ENCODE measurements at places on chromosomes 4 and X. TPM values are rescaled to one million over a fixed set of nuclear protein-coding genes. Genes with fewer than 3 reads are reported as not detected.

GRCh38 chr4:155497306-155497705 is 120.5 kb upstream of the MAP9 start:
- H3K27ac ChIP-seq, result no peak overlapping the region
- H3K4me1 ChIP-seq, result no peaks in the 10 kb centered on the region
- no peaks in the 10 kb centered on the region for H3K27me3 ChIP-seq
- no peaks in the 10 kb centered on the region for H3K36me3 ChIP-seq
- no peak overlapping the region for H3K4me3 ChIP-seq

GRCh38 chr4:75698162-75698962 is 25.2 kb upstream of the G3BP2 start:
- DNase-seq, result no peak
- no peaks in the 10 kb centered on the region for H3K4me1 ChIP-seq
- no peak overlapping the region for H3K27ac ChIP-seq
- no peaks in the 10 kb centered on the region for H3K36me3 ChIP-seq
- H3K4me3 ChIP-seq, result no peak overlapping the region

- H3K27ac ChIP-seq, result no peak overlapping the region
- H3K27me3 ChIP-seq, result no peaks in the 10 kb centered on the region
- peaks cover 8% of the 10 kb centered on the region for H3K4me1 ChIP-seq
- no peak for DNase-seq
Observed at GRCh38 chr4:101172369-101172768, 175.0 kb downstream of the PPP3CA start.

- no peaks in the 10 kb centered on the region for H3K4me1 ChIP-seq
- no peak overlapping the region for H3K27ac ChIP-seq
- no peaks in the 10 kb centered on the region for H3K36me3 ChIP-seq
- no peak for DNase-seq
Observed at GRCh38 chrX:19886883-19887531, 393 bp downstream of the SH3KBP1 start.

DNA sequence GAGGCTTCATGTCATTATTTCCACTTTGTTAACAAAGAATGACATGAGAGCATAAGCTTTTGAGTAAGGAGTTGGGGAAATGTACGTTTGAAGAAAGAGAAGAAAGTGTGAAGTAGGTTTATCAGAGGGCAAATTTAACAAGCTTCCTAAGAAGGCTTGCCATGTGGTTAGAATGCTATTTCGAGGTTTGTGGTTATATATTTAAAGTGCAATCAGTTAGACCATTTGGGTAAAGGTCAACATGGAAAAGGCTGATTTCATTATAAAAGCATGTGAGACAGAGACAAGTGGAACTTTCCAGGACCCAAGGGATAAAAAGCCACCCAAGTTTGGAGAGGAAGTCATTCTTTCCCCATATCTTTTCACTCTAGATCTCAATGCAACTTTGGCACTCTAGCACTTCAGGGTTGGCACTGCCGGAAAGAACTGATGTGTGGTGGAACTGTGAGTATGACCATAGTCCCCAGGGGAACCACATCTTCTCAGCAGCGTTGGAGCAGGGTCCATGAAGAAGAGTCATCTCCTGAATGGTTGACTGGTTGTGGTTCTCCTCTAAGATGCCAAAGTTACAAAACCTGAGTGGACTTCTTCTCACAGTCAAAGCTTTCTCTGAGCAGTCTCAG is 529.9 kb downstream of the MID1IP1 start:
- no peak overlapping the region for H3K27ac ChIP-seq
- no peaks in the 10 kb centered on the region for H3K4me1 ChIP-seq
- H3K27me3 ChIP-seq, result no peaks in the 10 kb centered on the region

GRCh38 chr4:158782551-158783360 is 13.9 kb downstream of the FNIP2 start:
- H3K27me3 ChIP-seq, result no peaks in the 10 kb centered on the region
- no peaks in the 10 kb centered on the region for H3K36me3 ChIP-seq
- no peak for DNase-seq
- H3K27ac ChIP-seq, result peak overlapping the region; percentile 69
- H3K4me1 ChIP-seq, result peaks cover 64% of the 10 kb centered on the region

GRCh38 chrX:129750971-129751370 is 12.2 kb downstream of the XPNPEP2 start:
- no peak overlapping the region for H3K27ac ChIP-seq
- H3K36me3 ChIP-seq, result no peaks in the 10 kb centered on the region
- no peak overlapping the region for H3K4me3 ChIP-seq
- no peaks in the 10 kb centered on the region for H3K4me1 ChIP-seq
- DNase-seq, result no peak

- no peaks in the 10 kb centered on the region for H3K4me1 ChIP-seq
- no peaks in the 10 kb centered on the region for H3K36me3 ChIP-seq
- H3K27ac ChIP-seq, result no peak overlapping the region
- no peak for DNase-seq
Observed at GRCh38 chr4:82968972-82969371, 41.7 kb downstream of the LIN54 start.

- H3K4me1 ChIP-seq, result no peaks in the 10 kb centered on the region
- no peaks in the 10 kb centered on the region for H3K36me3 ChIP-seq
- H3K4me3 ChIP-seq, result no peak overlapping the region
- H3K27me3 ChIP-seq, result no peaks in the 10 kb centered on the region
Observed at GRCh38 chr4:101049549-101050001, 297.8 kb downstream of the PPP3CA start.

GRCh38 chr4:134320048-134320447 is 118.5 kb upstream of the PABPC4L start:
- H3K36me3 ChIP-seq, result no peaks in the 10 kb centered on the region
- H3K4me1 ChIP-seq, result no peaks in the 10 kb centered on the region
- no peak overlapping the region for H3K27ac ChIP-seq
- no peaks in the 10 kb centered on the region for H3K27me3 ChIP-seq
- DNase-seq, result no peak
- H3K4me3 ChIP-seq, result no peak overlapping the region

GRCh38 chr4:87956501-87956900 is 19.0 kb upstream of the SPP1 start:
- H3K27ac ChIP-seq, result no peak overlapping the region
- H3K36me3 ChIP-seq, result no peaks in the 10 kb centered on the region
- H3K4me3 ChIP-seq, result no peak overlapping the region
- no peaks in the 10 kb centered on the region for H3K4me1 ChIP-seq
- no peaks in the 10 kb centered on the region for H3K27me3 ChIP-seq

DNA sequence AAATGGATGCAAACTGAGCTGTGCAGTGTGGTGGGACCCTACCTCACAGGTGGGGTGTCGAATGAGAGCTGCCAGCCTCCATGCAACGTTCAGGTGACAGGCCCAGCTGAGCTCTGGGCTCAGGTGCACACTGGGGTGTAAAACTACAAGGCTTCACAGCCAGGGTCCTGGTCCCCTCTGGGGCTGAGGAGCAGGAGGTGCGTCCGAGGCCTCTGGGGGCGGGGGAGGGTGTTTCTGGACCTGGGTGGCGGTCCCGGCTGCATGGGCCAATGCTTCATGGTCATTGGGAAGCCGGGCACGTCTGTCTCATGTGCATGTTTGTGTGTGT is 26.5 kb upstream of the SORCS2 start:
- no peaks in the 10 kb centered on the region for H3K27me3 ChIP-seq
- no peak overlapping the region for H3K27ac ChIP-seq
- no peak for DNase-seq
- peaks cover 19% of the 10 kb centered on the region for H3K4me1 ChIP-seq
- H3K4me3 ChIP-seq, result no peak overlapping the region

- H3K36me3 ChIP-seq, result no peaks in the 10 kb centered on the region
- no peaks in the 10 kb centered on the region for H3K27me3 ChIP-seq
- no peak for DNase-seq
- H3K27ac ChIP-seq, result no peak overlapping the region
- no peak overlapping the region for H3K4me3 ChIP-seq
Observed at GRCh38 chrX:42047886-42048285, 124.5 kb upstream of the CASK start.

- no peaks in the 10 kb centered on the region for H3K4me1 ChIP-seq
- H3K36me3 ChIP-seq, result no peaks in the 10 kb centered on the region
- no peak overlapping the region for H3K4me3 ChIP-seq
- no peak overlapping the region for H3K27ac ChIP-seq
- DNase-seq, result no peak
Observed at GRCh38 chr4:10897076-10897475, 212.5 kb upstream of the CLNK start.

- no peak overlapping the region for H3K27ac ChIP-seq
- H3K36me3 ChIP-seq, result no peaks in the 10 kb centered on the region
- H3K27me3 ChIP-seq, result peaks cover 10% of the 10 kb centered on the region
- no peak overlapping the region for H3K4me3 ChIP-seq
Observed at GRCh38 chr4:6566391-6567190, 8.4 kb upstream of the MAN2B2 start.

DNA sequence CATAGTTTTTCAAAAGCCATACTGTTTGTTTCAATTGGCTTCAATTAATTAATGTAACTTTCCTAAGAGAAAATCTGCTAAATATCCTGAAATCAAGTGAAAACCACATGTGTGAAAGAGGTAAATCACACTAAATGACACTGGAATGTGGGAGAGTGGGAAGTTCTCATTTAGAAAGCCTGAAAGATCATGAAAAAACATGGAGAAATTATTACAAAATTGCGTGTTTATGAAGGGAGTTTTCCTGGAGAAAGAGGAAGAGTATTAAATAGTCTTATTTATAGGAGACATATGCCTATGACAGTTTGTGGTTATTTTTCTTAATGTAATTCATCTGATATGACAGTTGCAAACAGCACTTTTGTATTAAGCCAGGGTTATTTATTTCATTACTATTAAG is 183.7 kb downstream of the DKK2 start:
- H3K36me3 ChIP-seq, result no peaks in the 10 kb centered on the region
- H3K4me1 ChIP-seq, result no peaks in the 10 kb centered on the region
- DNase-seq, result no peak
- no peaks in the 10 kb centered on the region for H3K27me3 ChIP-seq

DNA sequence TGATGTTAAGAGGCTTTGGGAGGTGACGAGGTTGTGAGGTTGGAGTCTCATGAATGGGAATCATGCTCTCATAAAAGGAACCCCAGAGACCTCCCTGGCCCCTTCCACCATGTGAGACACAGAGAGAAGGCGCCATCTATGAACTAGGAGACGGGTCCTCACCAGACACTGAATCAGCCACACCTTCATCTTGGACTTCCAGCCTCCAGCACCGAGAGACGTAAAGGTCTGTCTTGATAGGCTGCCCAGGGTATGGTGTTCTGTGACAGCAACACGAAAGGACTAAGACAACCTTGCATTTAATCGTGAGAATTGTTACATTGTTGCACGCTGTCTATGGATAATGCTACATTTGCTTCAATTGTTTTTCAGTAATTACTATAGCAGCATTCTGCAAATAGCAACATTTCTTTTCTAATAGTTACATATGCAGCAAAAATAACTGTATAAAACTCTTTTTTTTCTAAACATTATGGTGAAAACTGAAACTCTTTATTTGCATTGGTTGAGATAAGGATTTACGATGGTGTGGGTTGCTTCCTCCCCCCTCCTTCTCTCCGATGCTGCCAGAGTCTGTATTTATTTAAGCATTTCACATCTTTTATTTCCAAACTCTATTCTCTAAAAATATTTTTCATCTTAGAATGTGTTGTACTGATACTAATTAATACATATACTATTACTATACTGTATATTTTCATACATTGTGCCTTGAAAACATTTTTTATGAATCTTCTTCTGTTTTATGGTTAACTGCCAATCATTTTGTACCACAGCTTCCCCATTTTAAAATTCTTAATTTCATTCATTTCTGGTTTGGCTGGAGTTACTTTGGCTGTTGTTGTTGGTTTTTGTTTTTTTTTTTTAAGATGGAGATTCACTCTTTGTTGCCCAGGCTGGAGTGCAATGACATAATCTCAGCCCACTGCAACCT is 26.4 kb upstream of the AKAP17A start:
- no peaks in the 10 kb centered on the region for H3K4me1 ChIP-seq
- no peak overlapping the region for H3K27ac ChIP-seq

GRCh38 chr4:23153076-23153475 is 460.3 kb downstream of the GBA3 start:
- H3K36me3 ChIP-seq, result no peaks in the 10 kb centered on the region
- H3K27me3 ChIP-seq, result no peaks in the 10 kb centered on the region
- no peak for DNase-seq
- no peak overlapping the region for H3K27ac ChIP-seq
- no peak overlapping the region for H3K4me3 ChIP-seq
- H3K4me1 ChIP-seq, result no peaks in the 10 kb centered on the region

DNA sequence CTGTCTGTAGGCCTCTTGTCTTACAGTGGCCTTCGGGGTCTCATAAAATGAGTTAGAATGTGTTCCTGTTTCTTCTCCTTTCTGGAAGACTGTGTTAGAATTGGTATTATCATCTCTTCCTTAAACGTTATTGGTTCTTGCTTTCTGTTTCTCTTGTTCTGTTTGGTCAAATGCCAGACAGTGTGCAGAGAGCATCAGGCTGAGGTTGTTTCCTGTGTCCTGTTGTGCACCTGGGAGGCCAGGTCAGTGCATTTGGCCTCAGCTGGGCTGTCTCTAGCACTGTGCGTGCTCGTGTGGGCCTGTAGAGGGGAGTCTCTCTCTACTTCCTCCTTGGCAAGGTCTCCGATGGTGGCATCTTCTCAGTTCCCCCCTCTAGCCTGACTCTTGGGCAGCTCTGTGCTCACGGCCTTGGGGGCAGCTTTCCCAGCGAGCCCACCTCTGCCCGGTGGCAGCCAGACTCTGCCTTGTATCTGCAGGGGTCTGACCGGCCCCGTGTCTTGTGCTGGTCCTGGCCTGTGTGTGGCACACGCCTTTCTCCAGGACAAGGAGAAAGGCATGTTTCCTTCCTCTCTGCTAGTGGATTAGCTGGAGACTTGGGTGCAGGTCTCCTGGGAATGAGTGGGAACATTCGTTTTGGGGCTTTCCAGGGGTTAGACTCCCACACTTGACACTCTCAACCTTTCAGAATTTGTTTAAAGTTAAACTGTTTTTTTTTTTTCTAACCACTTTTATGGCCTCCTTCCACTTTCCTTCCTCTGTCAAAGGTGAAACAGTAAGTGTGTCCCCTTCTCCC is 62.3 kb downstream of the FAM193A start:
- peaks cover 28% of the 10 kb centered on the region for H3K4me1 ChIP-seq
- no peaks in the 10 kb centered on the region for H3K27me3 ChIP-seq
- peak overlapping the region; percentile 27 for H3K27ac ChIP-seq
- no peak overlapping the region for H3K4me3 ChIP-seq

The NCBP2L gene
- total RNA-seq, result not detected

The ETDB gene
- total RNA-seq, result not detected

The AADAT gene
- total RNA-seq, result 4.4 TPM

The XKRX gene
- not detected for total RNA-seq

The CFP gene
- not detected for total RNA-seq

The HTR2C gene
- total RNA-seq, result not detected

The ADH7 gene
- total RNA-seq, result not detected
